ENCODE measurements at places on chromosomes 11 and 22.

DNA sequence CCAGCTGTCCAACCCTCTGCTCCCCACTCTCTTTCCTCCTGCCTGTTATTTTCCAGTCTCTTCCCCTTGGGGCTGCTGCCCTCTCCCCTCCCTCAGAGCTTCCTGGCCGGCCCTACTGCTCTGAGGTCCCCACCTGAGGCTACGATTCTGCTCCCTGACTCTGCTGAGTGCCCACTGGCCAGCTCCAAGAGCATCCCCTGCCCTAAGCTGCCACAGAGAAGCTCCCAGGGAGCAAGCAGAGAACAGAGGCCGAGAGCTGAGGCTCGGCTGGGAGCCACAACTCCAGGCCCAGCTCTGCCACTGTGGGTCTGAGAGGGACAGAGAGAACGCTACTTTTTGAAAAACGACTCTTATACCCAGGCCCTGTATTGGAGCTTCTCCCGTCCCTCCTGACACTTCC is 61.1 kb downstream of the CHRDL2 start:
- no peak for DNase-seq

DNA sequence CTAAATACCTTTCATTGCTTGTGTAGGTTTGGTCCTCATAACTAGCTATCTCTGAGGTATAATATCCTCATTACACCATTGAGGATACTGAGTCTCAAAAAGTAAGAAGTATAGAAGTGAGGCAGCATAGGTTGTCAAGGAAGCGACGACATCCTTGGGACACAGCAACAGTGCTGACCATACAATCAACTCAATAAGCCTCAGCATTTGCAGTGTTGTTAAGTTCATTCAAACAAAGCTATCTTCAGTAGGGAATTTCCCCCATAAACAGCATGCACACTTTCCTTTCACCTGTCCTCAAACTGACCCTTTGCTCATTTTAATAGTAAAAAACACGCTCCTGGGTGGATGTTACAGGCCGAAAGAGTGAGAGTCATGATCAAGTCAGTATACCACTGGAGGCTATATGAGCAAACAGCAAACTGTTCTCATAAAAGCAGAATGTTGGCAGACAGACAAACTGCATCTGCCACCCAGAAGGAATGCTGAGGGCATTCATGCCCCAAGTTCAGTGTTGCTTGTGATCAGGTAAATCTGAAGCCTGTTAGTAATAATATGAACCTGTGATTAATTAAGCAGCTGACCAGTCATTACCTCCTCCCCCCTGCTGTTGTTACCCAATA is 756.2 kb upstream of the TENM4 start:
- no peak for DNase-seq

DNA sequence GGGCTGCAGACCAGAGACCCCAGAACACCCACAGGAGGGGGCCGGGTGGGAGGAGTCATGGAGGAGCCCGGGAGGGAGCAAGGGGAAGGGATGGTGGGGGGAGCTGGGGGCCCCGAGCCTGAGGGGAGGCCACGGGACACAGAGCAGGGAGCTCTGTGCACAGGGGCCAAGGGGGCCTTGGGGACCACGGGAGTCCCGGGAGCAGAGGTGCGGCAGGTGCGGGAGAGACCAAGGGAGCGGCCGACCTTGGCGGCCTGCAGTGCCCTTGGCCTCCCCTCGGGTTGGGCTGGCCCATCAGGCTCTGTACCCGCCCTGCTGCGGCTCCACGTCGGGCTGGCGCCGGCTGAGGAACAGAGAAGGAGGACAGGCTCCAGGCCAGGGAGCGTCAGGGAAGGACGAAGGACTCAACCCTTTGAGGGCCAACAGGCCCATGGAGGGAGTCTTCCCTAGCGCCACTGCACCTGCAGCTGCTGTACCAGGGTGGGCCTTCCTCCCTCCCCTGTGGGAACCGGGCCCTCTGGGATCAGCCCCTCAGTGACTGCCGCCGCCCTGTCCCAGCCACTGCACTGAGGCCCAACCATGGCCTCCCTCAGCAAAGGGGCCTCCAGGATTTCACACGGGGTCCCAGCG is 17.8 kb upstream of the BRSK2 start:
- no peak for DNase-seq

- peak; percentile 54 for DNase-seq
Measured at GRCh38 chr11:8913961-8914660, 3.1 kb downstream of the AKIP1 start.

DNA sequence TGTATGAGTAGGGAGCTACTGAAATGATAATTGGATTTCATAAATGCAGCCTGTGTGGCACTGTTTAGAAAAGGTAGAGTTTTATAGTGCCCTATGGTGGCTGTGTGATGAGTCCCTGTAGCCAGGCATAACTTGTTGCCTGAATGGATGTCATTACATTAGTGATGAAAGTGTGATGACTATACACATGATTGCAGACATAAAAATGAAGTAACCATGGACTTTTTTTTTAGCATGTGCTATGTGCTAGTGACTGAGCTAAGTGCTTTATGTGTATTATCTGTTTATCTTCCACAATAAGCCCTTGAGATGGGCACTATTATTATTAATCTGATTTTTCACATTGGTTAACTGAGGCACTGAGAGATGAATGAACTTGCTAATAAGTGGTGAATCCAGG is 13.5 kb upstream of the GRAMD1B start:
- DNase-seq = no peak
